ENCODE measurements at places on chromosomes 13 and 19.
A peak's percentile ranks its signal among the peaks of the same experiment; 100 is the strongest.

- DNase-seq: peak; percentile 15
Observed at GRCh38 chr13:70172946-70173597, 64.8 kb upstream of the KLHL1 start.

DNA sequence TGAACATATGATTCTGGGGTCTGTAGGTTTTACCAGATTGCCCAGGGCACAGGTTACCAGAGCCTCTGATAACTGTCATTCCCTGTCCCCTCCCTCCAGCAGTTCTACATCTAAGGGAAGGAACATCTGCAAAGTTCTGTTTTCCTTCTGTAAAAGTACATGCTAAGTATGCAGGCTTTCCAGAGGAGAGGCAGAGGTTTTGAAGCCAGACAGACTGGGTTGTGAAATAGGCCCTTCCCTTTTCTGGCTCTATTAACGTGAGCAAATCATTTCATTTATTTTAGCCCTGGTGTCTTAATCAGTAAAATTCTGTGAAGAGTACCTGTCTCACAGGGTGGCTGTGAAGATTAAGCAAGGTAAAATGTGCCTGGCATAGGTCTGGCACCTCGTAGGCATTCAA is 66.1 kb upstream of the C1QTNF9 start:
- DNase-seq: no peak

DNA sequence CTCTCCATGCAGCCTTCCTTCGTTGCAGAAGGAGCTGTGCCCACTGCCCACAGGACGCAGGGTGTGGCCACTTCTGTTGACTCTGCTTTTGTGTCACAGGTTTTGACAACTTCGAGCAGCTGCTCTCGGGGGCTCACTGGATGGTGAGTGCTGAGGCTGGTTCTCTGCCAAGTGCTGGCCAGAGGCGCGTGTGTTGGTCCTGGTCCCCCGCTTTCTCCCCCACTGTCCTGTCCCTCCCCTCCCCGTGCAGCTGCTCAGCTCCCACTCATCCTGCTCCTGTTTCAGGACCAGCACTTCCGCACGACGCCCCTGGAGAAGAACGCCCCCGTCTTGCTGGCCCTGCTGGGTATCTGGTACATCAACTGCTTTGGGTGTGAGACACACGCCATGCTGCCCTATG is 10.6 kb upstream of the PDCD2L start:
- DNase-seq: no peak

GRCh38 chr13:94825507-94825906 is 113.2 kb upstream of the SOX21 start:
- no peak for DNase-seq

DNA sequence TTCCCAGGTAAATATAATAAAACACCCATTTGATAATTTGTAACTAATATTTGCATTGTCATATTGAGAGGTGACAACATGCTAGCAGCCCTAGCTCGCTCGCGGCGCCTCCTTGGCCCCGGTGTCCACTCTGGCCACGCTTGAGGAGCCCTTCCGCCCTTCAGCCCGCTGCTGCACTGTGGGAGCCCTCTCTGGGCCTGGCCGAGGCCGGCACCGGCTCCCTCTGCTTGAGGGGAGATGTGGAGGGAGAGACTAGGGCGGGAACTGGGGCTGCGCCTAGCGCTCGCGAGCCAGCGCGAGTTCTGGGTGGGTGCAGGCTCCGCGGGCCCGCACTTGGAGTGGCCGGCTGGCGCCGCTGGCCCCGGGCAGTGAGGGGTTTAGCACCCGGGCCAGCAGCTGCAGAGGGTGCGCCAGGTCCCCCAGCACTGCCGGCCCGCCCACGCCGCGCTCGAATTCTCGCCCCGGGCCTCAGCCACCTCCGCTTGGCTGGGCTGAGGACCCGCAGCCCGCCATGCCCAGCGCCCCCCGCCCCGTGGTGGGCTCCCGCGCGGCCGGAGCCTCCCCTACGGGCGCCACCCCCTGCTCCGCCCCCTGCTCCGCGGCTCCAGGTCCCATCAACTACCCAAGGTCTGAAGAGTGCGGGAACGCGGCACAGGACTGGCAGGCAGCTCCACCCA is 594.4 kb downstream of the SLITRK6 start:
- no peak for DNase-seq

- no peak for DNase-seq
Observed at GRCh38 chr19:13888281-13888680, 11.3 kb downstream of the NANOS3 start.

GRCh38 chr13:59476366-59476765 is 687.4 kb downstream of the DIAPH3 start:
- no peak for DNase-seq
